ENCODE measurements at places on chromosomes 4 and X. TPM values are rescaled to one million over a fixed set of nuclear protein-coding genes. Genes with fewer than 3 reads are reported as not detected.

Gene HSD17B13
- polyA plus RNA-seq: not detected

Gene HELT
- not detected for polyA plus RNA-seq

Gene NWD2
- 0.16 TPM for polyA plus RNA-seq

Gene RBM47
- 2.4 TPM for polyA plus RNA-seq

Gene TMSB15C
- polyA plus RNA-seq: 38.0 TPM

Gene ATRX
- 64.0 TPM for polyA plus RNA-seq

Gene MAGEA2B
- polyA plus RNA-seq: 4.5 TPM

Gene WDR1
- polyA plus RNA-seq: 108 TPM

Gene PGK1
- polyA plus RNA-seq: 381 TPM

Gene RPA4
- polyA plus RNA-seq: not detected

Gene TMEM156
- not detected for polyA plus RNA-seq

Gene FMR1NB
- not detected for polyA plus RNA-seq

Gene CLCN4
- polyA plus RNA-seq: 21.7 TPM

Gene GAB1
- polyA plus RNA-seq: 5.6 TPM

Gene DIPK2B
- polyA plus RNA-seq: not detected

Gene ELF2
- polyA plus RNA-seq: 116 TPM

Gene COL4A6
- polyA plus RNA-seq: 3.1 TPM
